Sigmoid colon (tissue), 7 donors: ENCODE measurements at places on chromosomes 4 and X. TPM values are rescaled to one million over a fixed set of nuclear protein-coding genes. Genes with fewer than 3 reads are reported as not detected.

GRCh38 chr4:163748449-163748848 lies 254.0 kb downstream of the TMA16 start:
- no peak for DNase-seq

DNA sequence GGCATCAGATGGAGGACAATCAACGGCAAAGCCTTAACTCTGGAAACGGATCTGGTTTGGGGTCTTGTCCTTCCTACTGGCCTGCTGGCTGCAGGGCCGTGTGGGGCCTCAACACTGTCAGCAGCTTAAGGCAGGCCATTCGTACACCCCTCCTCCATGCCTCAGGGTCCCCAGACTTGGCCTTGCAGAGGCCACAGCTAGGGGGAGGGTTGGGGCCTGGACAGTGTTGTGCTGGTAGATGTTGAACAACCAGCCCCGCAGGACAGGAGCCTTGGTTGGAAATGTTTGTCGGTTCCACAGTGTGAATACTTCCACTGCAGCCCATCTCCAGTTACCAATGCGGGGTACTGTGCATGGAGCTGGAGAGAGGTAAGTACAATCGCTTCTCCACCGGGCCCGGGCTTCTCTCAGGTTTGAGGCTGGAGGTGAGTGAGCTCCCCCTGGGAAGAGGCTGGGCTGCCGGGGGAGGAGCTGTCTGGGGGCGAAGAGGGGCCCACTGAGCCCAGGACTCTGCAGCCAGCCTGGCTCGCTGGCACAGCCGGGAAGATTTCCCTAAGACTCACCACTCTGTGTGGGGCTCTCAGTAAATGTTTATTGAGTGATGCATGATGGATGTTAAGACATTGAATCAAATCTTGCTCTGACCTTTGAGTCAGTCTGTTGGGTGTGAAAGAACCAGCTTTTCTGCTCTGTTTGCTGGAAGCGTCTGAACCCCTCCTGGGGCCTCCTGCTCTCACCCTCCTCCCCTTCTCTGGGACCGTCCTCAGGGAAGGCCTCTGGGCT lies 19.7 kb upstream of the GPR78 start:
- DNase-seq = no peak

GRCh38 chr4:18134111-18134510 lies 112.6 kb upstream of the LCORL start:
- DNase-seq = no peak

DNA sequence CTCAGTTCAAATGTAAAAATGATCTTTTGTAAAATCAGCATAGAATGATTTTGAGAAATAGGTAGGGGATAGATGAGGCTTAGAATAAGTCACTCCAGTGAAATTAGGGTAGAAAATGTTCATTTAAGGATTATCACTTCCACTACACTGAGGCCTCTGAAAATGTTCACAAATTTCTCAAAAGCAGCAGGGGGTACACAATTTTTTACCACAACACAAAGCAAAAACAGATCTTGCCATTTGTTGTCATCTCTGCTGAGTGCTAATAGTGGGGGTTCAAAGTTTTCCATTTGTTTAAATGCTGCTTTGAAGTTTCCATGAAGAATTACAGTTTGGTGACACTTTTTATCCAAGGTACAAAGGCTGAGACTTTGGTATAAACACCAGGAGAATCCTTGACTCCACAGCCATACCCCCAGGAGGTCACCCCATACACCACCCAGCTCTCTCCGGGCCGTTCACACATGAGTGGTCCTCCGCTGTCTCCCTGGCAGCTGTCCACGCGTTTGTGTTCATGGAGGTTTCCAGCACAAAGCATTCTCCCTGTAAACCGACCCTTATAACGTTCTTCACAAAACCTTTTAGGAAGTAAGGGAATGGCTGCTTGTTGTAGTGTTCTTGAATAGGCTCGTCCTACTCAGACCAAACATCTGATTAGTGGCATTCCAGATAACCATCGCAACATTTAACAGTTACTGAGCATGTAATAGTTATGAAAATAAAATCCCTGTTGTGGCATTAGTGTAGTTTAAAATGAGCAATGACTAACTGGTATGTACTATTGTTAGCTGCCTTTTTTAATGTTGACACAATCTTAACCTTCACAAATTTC lies 71.0 kb downstream of the PRSS12 start:
- no peak for DNase-seq

DNA sequence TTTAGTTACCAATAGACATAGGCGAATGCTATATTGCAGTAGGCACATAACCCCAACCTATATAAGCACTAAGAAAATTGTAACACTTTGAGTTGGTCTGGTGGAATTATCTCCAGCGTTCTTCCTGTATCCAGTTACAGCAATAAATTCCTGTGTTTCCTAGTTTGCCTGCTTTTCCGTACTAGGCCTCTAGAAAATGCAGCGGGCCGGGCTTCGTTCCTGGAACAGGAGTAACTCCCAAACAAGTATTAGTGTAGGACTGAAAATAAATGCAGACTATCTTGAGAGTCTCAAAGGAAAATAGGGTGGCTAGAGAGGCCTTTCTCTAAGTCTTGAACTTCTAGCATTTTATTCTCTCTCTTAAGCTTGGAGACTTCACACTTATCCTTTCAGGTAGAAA lies 159.8 kb downstream of the OR13H1 start:
- no peak for DNase-seq

- DNase-seq = no peak
Observed at GRCh38 chr4:153785910-153786721, 2.8 kb downstream of the SFRP2 start.

DNA sequence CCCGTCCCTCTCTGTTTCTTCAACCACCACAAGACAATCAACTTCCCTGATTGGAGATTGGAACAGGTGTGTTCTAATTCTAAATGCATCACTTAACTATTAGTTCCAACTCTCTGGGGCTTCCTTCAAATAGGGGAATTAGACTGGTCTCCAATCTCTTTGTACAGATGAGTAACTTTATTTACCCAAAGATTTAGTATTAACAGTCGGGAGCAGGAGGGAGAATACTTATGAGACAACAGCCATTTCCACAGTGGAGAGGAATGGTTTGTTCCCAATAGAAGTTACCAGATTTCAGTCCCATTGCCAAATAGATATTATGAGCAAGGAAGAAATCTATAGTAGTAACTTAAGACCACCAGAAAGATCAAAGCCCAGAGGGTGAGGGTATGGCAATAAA lies 46.2 kb downstream of the CASK start:
- no peak for DNase-seq

GRCh38 chr4:1285790-1286553 lies 3.7 kb upstream of the MAEA start:
- DNase-seq = no peak

GRCh38 chr4:149279776-149280175 lies 535.9 kb downstream of the IQCM start:
- DNase-seq = no peak

DNA sequence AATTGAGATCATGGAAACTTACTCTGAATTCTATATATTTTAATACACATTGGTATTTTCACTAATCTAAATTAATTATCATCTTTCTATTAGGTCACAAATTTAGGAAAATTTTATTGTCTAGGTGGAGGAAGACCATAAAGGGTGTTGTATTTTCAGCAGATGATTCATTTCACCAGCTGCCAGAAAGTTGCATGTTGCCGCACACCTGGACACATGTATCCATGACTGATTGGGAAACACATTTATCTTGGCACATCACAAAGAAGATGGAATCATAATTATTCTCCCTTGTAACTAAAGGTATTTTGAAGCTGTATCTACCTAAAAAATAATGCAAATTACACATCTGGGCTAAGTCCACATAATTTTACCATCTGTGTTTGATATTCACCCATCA lies 33.1 kb downstream of the SLC7A11 start:
- no peak for DNase-seq

- DNase-seq = no peak
Observed at GRCh38 chr4:168677063-168677462, 180.2 kb downstream of the PALLD start.

- no peak for DNase-seq
Observed at GRCh38 chrX:108732630-108733321, 3.6 kb downstream of the IRS4 start.

GRCh38 chr4:106142616-106143127 lies 173.3 kb downstream of the TBCK start:
- no peak for DNase-seq

DNA sequence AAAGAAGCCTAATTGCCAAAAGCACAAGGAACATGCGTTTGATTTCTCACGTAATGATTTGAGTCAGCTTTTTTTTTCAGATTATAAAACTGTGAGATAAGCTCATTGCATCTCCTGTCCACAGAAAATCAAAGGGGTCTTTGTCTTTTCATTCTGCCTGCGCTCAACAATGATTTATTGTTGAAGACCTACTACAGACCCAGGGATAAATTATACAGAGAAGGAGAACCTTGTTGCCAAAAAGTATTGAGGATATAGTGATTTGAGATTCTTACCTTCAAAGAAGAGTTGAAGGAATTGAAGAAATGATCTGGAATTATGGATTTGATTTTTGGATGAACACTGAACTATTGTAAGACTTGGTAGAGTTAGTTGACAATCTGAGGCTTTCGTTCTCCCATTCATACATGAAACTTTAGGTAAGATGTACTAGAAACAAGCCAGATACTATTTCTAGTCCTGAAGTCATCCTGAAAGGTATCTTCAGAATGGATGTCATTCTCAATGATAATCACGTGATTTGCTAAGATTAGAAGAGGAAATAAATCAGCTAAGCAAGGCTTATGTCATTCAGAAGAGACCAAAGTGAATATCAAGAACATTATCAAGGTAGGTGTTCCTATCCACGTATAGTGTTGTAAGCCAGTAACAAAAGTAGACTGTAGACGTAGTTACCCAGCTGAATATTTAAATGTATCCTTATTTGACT lies 71.1 kb upstream of the SCOC start:
- no peak for DNase-seq

- DNase-seq = no peak
Observed at GRCh38 chr4:124757126-124757525, 44.6 kb upstream of the ANKRD50 start.

GRCh38 chr4:106835919-106836318 lies 200.2 kb downstream of the DKK2 start:
- DNase-seq = no peak

- DNase-seq = no peak
Observed at GRCh38 chrX:151711787-151712186, 4.0 kb upstream of the FATE1 start.

GRCh38 chr4:23225564-23225963 lies 532.8 kb downstream of the GBA3 start:
- no peak for DNase-seq

GRCh38 chr4:118351851-118352827 lies 664 bp downstream of the PRSS12 start:
- DNase-seq = peak; percentile 65

RHOXF2B gene
- total RNA-seq = not detected

COQ2 gene
- total RNA-seq = 7.8 TPM

SPANXA1 gene
- not detected for total RNA-seq

PCYT1B gene
- total RNA-seq = 2.4 TPM

FMR1NB gene
- not detected for total RNA-seq

FGF2 gene
- total RNA-seq = 37.4 TPM

OPN1MW3 gene
- 0.54 TPM for total RNA-seq

CLNK gene
- not detected for total RNA-seq

GLRA3 gene
- under 0.01 TPM for total RNA-seq

PHKA1 gene
- total RNA-seq = 6.1 TPM

ARHGAP24 gene
- total RNA-seq = 40.4 TPM

LONRF3 gene
- total RNA-seq = 14.4 TPM

KLHL4 gene
- total RNA-seq = 2.2 TPM

NAA15 gene
- 40.3 TPM for total RNA-seq

CLGN gene
- 2.9 TPM for total RNA-seq

SOX3 gene
- not detected for total RNA-seq

EXOC1 gene
- 21.8 TPM for total RNA-seq
